Left renal pelvis (tissue), 4 donors: ENCODE measurements at places on chromosomes 6 and 20. TPM values are rescaled to one million over a fixed set of nuclear protein-coding genes. Genes with fewer than 3 reads are reported as not detected.
A peak's percentile ranks its signal among the peaks of the same experiment; 100 is the strongest.

GRCh38 chr6:41546866-41547798, 951 bp downstream of the FOXP4 start:
- DNase-seq = no peak

DNA sequence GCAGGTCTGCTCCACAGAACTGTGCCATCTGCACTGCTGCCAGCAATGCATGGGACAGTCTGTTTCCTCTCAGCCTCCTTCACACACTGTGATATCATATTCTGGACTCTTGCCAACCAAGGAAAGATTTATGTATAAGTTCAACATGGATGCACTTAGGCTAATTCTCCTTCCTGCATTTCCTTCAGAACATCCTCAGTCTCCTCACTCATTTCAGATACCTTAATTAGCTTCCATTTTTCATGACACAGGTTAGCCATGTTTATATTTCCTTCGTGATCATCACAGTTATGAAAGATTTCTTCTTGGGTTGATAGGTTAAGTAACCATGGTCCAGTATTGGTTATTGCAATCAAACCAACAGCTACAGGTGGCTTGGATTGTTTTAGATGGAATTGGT, 46.4 kb upstream of the DDR1 start:
- DNase-seq = no peak

- no peak for DNase-seq
Measured at GRCh38 chr6:155333414-155333813, 19.1 kb upstream of the TFB1M start.

Gene RFX6
- polyA plus RNA-seq = 0.06 TPM

DNA sequence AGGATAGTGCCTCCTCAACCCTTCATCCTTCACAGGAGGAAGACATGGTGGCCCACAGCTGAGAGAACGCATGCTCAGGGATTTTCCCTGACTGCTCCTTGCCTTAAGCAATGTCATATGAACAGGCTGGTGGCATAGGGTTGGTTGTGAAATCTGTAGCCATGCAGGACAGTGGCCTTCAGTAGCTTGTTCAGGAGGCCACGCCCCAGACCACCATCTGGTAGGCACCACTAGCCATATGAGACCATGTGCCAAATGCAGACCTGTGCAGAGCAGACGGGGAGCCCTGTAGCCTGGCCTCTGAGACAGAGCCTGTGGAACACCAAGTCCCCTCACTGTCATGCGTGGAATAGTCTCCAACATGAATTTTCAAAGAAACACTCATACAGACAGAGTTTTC, 76.5 kb downstream of the ADTRP start:
- no peak for DNase-seq

Gene KCNK17
- 0.08 TPM for polyA plus RNA-seq

GRCh38 chr20:14295238-14295637, 42.2 kb downstream of the FLRT3 start:
- DNase-seq = no peak

- no peak for DNase-seq
Measured at GRCh38 chr20:35360033-35360432, 51.7 kb downstream of the UQCC1 start.

DNA sequence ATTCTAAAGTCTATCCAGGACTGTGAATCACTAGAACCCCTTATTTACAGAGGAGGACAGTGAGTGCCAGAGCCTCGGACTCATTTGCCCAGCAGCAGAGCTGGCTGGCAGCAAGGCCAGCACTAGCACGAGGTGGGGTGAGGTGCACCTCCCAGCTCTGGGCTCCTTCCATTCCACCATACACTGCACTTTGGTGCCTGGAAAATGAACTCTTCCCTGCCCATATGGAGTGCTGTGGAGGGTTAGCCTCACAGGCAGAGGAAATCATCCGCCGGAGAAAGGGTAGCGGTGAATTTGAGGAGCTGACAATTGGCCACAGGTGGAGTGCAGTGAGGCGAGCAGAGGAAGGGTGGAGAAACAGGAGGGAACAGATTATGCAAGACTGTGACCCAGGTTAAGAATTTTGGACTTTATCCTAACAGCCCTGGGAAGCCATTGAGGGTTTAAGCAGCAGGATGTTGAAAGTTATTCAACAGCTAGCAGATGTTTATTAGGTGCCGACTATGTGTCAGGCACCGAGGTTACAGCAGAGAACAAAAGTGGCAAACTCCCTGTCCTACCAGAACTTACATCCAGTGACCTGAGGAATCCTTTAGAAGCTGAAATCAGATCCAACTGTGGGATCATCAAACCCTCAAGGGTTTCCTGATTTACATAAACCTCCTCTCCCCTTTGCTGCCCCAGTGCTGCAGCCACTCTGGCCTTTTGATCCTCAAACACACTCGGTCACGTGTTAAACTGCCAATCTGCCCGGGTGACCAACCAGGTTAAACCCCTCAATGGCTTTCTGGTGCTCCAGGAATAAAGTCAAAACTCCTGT, 6.2 kb downstream of the TRIM26 start:
- peak; percentile 26 for DNase-seq

Gene ADTRP
- 2.3 TPM for polyA plus RNA-seq

Gene NHLRC1
- 2.3 TPM for polyA plus RNA-seq

DNA sequence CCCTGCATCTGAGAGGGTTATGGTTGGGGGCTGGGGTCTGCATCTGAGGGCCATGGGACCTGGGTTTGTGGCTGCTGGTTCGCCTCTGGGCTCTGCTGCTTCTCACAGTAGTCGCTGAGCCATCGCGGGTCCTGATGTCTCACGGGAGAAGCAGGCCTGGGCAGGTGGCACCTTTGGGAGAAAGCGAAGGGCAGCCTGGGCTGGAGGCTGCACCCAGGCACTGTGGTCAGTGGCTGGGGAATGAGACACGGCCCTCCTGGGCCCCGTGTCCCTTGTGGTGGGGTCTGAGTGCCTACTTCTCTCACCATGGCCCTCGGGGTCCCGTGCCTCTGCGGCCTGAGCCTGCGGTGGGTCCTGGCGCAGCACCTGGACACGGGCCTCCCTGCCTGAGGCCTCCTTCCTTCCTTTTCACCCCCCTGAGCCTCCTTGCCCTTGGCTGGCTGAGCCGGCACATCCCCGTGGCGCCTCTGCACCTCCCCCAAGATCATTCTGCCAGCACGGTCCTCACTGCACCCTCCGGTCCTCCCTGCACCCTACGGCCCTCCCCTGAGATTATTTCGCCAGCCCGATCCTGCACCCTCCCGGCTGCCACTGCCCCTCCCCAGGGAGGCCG, 206.0 kb downstream of the ERMARD start:
- DNase-seq = no peak

Gene GTSF1L
- polyA plus RNA-seq = not detected

DNA sequence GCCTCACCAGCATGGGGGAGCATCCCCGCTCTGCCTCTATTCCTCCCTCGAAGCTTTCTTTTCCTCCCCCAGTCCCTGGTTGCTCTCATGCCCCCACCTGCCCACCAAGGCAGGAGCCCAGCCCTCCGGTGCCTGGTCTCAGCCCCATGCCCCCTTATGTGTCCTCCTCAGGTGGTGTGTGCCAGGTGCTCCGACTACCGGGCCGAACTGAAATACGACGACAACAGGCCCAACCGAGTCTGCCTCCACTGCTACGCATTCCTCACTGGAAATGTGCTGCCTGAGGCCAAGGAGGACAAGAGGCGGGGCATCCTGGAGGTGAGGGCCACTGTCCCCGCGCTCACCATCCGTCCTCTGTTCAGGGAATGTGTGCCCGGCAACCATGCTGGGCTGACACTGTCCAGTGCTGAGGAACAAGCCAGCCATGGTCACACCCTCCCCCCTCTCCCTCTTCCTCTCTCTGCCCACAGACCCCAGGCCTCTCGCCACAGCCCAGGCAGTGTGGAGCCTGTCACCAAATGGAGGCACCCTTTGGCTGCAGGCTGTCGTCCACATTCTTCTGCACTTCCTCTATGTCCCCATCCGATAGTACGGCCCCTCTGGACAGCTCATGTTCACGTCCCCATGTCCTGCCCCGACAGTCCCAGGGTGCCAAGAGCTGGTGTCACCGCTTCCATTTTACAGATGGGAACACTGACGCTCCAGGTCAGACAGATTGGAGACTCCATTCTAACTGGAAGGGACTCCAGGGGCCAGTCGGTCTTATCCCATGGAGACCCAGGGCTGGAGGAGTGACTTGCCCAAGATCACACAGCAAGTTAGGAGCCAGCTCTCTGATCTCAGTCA, 20.4 kb downstream of the FGD2 start:
- no peak for DNase-seq

GRCh38 chr20:18739751-18740166, 73.8 kb upstream of the SCP2D1 start:
- DNase-seq = peak; percentile 52

Gene TNFRSF21
- polyA plus RNA-seq = 33.0 TPM

Gene TINAG
- 29.7 TPM for polyA plus RNA-seq

Gene CST3
- 185 TPM for polyA plus RNA-seq

DNA sequence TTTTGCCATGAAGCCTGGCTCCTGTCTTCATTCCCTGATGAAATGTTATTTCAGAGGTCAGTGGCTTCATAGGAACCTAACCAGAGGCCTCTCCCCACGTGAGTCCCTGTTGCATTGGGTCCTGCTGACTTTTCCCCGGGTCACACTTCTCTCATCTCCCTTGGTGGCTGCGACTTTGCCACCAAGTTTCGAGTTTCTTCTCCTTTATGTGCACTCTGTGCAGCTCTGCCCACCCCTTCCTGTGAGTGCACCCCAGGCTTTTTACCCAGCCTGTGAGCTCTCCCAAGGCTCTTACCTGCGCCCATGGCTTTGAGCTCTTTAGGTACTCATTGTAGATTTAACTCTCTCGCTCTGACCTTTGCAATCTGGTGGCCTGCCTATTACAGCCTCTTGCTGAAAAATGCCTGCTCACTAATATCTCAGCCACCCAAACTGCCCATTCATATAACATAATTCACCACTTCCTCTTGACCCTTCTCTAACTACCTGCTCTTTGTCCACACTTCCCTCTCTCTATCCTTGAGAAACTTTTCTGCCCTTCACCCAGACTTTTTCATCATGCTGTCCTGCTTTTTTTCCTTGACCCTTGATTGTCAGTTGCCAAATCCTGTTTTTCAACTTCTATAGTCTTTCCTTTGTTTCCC, 105.9 kb downstream of the SASH1 start:
- DNase-seq = no peak

DNA sequence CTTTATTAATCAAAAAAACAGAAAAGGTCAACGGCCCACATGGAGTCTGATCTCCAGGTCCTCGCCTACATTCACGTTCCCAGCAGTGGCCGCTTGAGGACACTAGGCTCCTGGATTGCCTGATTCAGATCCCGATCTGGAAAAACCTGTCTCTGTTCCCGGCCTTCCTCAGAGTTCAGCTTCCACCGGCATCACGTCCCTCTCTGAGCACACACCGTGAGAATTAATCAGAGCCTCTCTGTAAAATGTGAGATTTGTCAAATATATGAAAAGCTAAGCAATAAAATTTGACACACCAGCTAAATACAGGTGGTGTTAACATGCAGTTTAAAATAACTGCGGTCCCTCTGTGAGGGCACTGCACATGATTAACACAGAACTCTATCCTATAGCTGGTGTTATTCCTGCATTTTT, 122.8 kb upstream of the COL21A1 start:
- no peak for DNase-seq

DNA sequence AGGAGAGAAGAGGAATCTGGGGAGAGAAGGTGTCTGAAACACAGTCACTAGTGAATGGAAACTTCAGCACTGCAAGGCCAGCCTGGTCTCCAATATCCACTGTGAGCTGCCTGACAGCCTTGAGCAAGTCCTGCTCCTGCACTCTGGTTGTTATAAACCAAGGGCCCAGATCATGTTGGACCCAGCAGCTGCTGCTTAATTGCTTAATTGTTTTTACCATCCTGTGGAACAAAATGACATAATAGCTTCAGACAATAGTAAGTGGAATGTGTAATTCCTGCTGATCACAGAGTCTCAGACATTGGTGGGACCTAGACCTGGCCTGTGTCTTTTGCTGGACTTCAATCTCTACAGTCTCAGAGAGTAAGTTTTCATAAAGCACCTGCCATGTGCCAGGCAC, 833.7 kb downstream of the TFAP2A start:
- no peak for DNase-seq

DNA sequence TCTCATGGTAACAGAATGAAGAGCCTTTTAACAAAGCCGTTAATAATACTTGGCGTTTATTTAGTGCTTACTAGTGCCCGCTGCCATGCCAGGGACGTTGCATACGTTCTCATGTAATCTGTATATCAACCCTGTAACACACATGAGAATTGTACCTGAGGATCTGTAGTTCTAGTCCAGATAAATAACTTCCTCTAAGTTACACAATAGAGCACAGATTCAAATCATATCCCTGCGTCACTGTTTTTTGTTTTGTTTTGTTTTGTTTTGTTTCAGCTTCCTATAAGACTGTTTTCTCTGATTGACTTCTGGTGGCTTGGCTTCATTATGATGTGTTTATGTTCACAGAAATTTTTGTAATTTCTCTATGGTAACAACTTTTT, 553 bp downstream of the ZSCAN16 start:
- no peak for DNase-seq

GRCh38 chr6:42264162-42264851, 46.6 kb upstream of the MRPS10 start:
- no peak for DNase-seq

DNA sequence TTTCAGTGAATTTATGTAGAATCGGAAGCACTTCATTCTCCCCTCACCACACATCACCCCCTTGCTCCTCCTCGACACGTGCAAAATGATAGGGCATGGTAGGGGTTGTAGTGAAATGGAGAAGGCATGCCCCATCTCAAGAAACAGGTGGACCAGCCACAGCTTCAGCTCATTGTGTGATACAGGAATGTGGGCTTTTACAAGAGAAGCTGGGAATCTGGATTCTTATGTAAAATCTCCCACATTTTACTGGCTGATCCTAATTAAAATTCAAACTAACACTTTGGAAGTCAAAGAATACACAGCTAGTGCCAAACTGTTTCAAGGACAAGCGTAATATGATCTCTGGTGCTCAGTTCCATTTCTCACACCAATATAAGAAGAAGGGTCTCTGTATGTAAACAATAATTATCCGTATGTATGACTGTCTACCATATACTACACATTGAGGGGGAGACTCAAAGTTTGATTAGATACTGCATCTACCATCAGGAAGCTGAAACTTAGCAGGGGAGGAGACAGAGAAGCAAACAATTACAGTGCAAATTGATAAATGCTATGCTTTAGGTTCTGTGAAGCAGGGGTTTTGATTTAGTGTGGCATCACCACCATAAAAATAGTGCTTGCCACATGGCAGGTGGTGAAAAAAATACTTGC, 24.3 kb upstream of the KIAA0408 start:
- DNase-seq = no peak
